ENCODE measurements at places on chromosomes 3 and 15.

DNA sequence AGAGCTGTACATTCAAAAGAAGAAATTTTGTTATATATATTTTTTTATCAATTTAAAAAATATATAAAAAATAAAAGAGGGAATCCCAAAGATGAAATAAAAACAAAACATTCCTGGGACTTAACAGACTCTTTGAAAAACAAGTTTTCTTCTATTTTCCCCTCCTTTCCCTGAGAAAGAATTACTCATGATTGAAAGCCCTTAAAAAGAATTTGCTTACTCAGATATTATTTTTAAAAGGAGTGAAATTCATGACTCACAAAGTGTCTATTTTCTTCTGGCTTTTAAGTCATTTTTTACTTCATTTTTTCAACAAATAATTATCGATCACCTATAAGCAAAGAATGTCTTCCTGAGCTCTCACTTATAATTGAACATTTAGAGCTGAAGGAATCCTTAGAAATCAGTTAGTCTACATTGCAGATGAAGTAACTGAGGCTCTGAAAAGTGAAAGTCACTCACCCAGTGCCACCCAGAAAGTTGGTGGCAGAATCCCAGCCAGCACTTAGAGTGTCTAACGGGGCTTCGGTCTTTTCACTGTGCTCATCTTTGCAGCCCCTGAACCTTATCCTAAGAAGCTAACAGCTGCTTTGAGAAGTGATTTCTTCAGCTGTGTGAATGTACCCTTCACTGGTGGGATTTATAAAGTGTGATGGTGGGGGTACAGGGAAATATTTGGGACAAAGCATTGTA lies 42.5 kb upstream of the NUDT16 start:
- no peak for DNase-seq

DNA sequence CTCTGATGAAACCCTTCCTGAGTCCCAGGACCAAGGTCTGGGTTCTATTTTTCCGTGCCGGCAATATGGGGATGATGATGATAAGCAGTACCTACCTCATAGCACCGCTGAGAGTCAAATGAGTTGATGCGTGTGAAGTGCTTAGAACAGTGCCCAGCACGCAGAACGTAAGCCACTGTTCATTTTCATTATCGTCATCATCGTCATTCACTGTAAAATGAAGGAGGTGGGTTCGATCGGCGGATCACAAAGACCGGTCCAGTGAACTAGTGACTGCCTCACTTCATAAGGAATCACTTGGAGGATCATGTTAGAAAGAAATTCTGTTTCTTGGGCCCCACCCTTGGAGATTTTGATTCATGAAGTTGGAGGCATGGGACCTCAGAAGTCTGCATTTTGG lies 44.3 kb downstream of the RLBP1 start:
- DNase-seq, result no peak

DNA sequence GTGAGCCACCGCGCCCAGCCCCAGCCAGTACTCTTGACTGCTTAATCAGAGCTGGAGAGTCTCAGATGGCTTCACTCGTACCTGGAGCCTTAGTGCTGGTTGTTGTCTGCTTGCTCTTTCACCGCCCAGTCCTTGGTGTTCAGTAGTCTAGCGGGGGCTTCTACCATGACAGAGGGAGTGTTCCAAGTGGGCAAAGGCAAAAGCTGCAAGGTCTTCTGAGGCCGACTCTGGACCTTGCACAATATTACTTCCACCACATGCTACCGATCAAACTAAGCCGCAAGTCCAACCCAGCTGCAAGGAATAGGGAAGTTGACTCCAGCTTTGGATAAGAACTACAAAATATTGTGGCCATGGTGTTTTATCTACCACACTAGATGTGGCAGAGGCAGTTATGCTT lies 6.6 kb downstream of the PARL start:
- peak; percentile 28 for DNase-seq

DNA sequence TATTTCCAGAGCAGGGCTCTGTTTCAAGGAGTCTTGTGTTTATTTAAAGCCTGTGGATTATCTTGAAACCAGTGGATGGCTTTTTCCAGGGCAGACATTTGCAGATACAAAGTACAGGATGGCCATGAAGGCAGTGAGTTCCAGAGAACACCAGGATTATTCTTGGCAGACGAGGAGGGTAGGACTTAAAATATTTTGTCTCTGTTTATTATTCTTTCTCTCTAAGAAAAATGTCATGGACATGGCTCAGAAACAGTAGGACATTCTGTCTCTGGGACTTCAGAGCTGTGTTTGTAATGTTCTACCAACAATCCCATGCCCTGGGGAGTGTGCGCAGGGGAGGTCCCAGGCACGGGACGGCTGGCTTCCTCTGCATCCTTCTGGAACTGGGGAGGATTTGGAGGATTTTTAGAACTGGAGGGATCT lies 125.9 kb downstream of the ATP10A start:
- DNase-seq, result no peak

DNA sequence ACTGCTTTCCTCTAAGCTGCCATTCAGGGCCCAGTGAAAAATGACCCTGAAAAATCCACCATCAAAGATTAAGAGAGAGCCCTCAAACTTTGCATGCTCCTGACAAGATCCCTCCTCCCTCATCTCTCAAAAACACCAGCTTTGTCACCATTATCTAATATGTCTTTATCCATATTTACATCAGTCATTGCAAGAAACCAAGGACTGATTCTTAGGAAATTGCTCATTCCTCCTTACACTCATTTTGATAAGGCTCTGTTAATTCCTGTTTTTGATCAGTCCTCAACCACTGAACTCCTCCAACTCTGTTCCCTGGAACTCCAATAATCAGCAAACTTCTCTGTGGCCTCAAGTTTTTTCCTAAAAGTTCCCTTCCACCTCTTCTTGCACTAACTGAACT lies 51.8 kb downstream of the CD200 start:
- no peak for DNase-seq

- no peak for DNase-seq
Observed at GRCh38 chr3:15630646-15631350, 29.3 kb downstream of the BTD start.

DNA sequence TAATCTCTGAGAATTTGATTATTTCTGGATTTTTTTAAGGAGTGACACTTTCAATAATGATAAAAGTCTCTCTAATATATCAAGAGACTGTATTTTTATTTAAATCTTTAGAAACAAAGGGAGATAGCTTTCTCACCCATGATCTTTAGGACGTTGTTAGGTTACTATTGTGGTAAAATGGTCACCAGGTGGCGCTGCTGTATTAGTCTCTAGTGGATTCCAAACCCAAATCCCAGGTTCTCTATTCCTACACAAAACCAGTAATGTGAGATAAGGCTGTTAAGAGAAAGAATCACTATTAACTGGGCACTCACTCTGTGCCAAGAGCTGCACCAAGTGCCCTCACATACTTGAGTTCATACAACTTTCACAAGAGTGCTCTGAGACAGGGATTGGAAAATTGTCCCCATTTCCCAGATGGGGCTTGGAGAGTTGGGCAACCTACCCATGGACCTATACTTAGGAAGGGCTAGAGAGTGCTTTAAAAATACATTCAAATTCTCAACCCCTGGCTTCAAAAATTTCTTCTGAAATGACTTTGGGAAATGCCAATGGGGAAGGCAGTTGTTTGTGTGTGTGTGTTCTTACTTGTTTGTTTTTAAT lies 593.4 kb upstream of the TGFBR2 start:
- peak; percentile 53 for DNase-seq

- DNase-seq, result no peak
Observed at GRCh38 chr15:42549741-42550392, 1.2 kb downstream of the HAUS2 start.

DNA sequence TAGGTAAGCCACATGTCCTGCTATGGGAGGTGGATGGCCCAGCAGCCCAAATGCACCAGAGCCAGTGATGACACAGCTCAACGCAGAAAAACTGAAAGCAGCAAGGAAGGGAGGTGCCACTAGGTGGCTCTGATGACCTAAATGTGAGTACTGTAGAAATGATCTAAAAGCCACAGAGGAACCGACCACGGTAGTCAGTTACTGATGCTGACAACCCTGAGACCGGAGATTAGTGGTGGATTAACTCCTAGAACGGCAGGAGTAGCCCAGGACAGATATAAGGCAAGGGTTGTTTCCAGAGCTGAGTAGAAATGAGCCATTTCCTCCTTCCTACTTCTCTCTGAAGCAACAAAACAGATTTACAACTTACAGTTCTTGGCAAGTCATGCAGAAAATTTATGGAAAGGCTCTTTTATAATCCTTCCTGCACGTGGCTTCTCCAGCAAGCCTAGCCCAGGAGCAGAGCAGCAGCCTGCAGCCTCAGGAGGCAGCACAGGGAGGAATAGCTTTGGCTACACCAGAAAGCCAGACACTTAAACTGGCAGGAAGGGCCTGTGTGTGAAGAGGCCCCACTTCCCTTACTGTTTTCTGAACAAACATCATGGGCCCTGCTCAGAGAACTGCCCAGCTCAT lies 13.1 kb downstream of the FBXL22 start:
- peak; percentile 85 for DNase-seq

DNA sequence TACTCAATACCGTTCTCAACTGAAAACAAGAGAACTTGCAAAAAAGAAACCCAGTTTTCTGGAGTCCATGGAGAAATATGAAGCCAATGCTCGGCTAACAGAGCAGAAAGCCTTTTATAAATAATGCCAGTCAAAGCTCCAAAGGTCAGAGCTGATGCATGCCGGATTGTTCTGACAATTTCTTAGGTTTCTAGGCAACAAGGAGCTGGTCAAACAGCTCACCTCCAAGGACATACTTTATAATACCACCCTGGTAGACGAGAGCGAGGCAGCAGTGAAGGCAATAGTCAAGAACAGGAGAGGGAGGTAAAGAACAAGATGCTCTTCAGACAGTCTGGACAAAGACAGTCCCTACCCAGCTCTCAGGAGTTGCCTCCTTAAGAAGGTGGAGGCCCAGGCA lies 111.1 kb downstream of the UBE3A start:
- no peak for DNase-seq

GRCh38 chr3:55691141-55691540 lies 204.0 kb upstream of the WNT5A start:
- no peak for DNase-seq

GRCh38 chr3:70138606-70139005 lies 139.1 kb downstream of the SAMMSON start:
- no peak for DNase-seq

DNA sequence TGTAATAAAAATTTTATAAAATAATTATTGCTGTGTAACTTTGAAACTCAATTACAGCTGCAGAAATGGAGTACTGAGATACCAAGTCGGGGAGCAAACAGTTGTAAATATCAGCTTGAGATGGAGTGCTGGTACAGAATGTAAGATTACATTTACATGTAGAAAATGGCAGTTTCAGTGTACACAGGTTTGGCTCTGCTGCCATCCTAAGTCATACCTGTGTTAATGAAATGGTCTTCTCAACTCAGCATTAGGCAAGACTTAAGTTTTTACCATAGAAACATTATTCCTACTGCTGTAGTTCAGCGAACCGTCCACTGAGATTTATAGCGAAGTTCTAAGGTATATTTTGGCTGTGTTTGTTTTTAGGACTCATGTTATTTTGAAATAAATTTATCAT lies 110.1 kb upstream of the TBL1XR1 start:
- DNase-seq, result no peak

- DNase-seq, result no peak
Observed at GRCh38 chr15:42349186-42349585, 10.1 kb upstream of the CAPN3 start.

- no peak for DNase-seq
Observed at GRCh38 chr15:56165234-56165633, 78.4 kb downstream of the RFX7 start.

GRCh38 chr15:31537770-31538592 lies 211.3 kb downstream of the KLF13 start:
- no peak for DNase-seq

- peak; percentile 63 for DNase-seq
Observed at GRCh38 chr3:48400824-48401433, 28.9 kb downstream of the FBXW12 start.

DNA sequence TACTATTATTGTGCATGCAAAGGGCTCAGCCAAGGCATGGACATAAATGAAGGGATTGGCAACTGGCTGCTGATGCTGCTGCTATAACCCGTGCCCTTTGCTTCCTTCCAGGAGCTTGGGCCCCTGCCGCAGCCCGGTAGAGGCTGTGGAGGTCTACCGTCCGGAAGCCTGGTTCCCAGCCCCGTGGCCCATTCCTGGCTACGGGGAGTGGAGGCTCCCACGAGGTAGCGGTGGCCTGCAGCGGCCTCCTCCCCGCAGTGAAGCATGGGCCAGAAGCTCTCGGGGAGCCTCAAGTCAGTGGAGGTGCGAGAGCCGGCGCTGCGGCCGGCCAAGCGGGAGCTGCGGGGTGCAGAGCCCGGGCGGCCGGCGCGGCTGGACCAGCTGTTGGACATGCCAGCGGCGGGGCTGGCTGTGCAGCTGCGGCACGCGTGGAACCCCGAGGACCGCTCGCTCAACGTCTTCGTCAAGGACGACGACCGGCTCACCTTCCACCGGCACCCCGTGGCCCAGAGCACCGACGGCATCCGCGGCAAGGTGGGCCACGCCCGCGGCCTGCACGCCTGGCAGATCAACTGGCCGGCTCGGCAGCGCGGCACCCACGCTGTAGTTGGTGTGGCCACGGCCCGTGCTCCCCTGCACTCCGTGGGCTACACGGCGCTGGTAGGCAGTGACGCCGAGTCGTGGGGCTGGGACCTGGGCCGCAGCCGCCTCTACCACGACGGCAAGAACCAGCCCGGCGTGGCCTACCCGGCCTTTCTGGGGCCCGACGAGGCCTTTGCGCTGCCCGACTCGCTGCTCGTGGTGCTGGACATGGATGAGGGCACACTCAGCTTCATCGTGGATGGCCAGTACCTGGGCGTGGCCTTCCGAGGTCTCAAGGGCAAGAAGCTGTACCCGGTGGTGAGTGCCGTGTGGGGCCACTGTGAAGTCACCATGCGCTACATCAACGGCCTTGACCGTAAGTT lies 15.0 kb downstream of the SPSB4 start:
- peak; percentile 8 for DNase-seq

DNA sequence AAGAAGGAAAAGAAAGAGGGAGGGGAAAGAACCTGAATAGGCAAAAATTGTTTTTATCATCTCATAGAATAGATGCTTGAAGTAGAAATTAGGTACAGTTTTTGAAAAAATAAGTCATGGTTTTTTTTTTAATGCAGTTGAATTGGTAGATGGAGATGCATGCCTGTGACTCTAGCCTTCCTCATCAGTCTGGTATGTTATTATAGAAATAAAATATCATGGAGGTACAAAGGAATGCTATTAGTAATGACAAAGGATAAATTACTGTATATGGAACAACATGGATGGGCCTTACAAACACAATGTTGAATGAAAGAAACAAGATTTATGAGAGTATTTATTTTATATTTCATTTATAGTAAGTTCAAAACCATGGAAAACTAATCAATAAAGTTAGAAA lies 162.4 kb upstream of the GALNT15 start:
- DNase-seq, result no peak

DNA sequence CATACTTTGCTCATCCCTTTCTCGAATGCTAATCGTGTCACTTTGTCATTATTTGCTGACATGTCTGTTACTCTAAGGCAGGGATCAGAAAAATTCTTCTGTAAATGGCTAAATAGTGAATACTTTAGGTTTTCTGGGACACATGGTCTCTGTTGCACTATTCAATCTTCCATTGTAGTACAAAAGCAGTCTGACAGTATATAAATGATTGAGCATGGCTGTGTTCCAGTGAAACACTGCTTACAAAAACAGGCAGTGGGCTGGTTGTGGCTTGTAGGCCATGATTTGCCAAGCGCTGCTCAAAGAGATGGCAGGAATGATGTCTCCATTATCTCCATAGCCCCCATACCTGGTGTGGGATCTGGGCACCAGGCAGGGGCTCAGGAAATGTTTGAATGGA lies 45.6 kb downstream of the TMEM266 start:
- no peak for DNase-seq
